Stimulated activated CD8-positive, alpha-beta memory T cell treated with anti-CD3 and anti-CD28 coated beads, Interleukin-2, amount 100 ng/mL, for 1 hour (primary cell): ENCODE measurements at places on chromosomes 16 and 17.
A peak's percentile ranks its signal among the peaks of the same experiment; 100 is the strongest.

DNA sequence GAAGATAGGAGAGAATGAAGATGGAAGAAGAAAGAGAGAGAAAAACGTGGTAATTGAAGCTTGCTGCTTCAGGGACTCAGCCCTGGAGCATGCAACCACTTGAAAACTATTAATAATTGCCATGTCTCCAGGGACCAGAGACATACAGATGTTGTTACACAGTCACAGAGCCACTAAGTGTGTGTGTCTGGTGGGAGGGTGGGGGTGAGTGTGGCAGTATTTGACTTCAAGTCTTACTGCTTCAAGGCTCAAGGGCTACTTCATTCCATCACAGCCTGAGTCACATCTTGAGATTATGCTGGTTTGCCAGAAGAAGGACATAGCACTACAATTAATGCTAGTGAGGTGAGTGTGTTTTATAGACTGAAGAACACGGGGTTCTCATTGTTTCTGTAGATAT lies 202.2 kb downstream of the CDH8 start:
- DNase-seq, result no peak

GRCh38 chr17:27332485-27333409 lies 38.8 kb downstream of the WSB1 start:
- DNase-seq, result peak; percentile 84

DNA sequence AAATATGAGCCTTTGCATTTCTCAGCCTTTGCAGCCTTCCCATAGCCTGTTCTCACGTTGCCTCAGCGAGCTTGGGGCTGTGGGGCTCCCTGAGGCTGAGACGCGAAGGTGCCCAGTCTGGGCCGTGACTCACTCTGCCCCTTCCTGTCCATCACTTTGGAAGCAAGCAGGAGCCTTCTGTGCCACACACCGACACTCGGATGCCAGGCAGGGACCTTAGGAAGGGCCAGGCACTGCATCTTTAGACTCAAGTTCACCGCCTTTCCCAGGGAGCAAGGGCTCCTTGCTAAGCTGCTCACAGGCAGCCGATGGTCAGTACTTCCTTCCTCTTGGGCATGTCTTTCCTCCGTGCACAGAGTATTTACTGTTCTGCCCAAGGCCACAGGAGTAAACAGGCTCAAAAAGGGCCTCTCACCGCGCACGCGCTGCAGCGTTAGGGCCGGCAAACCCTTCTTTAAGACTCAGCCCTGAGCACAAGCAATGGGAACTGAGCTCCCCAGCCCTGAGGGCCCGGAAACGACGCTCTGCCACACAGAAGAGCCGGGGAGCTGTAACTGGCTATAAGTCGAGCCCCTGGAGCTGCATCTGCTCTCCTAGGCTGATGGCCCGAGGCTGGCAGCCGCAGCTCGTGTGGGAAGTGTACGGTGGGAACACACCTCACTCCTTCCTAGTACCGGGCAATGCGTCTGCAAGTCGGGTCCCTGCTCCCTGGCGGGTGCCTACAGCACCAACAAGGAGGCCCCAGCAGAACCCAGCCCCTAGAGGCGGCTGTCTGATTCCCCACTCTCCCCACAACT lies 7.2 kb downstream of the TIMM22 start:
- DNase-seq, result no peak

GRCh38 chr17:55437159-55437605 lies 15.5 kb upstream of the MMD start:
- no peak for DNase-seq

DNA sequence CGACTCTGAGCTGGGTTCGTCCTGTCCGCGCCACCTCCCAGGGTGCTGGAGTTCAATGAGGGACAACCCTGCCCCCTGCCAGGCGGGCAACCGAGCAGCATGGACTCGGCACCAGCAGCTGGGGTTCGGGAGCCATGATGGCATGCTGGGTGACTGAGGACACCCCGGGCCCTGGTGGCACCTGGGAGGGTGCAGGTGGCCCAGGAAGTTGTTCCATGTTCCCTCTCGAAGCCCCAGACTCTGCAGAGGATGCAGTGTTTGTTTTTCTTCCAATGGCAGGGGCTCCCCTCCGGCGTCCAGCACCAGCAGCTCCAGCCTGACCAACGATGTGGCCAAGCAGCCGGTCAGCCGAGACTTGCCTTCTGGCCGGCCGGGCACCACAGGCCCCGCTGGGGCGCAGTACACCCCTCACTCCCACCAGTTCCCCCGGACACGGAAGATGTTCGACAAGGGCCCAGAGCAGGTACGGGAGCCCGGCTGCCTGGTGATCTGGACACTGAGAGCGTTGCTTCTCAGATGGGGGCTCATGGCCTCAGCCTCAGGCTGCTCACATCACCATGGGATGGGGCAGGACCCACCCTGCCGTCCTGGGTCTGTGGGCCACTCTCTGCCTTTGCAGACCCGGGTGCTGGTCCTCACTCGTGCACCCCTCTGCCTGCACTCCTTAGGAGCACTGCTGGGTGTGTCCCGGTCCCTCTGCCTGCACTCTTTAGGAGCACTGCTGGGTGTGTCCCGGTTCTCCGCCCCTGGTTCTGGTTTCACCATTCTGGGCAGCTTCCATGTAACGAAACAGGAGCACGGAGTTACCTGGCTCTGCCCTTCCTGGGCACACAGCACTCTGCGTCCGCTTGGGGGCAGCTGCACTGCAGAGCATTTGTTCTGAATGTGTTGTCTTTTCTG lies 68.2 kb upstream of the CHMP6 start:
- no peak for DNase-seq
